ENCODE measurements at places on chromosomes 1 and 21.

DNA sequence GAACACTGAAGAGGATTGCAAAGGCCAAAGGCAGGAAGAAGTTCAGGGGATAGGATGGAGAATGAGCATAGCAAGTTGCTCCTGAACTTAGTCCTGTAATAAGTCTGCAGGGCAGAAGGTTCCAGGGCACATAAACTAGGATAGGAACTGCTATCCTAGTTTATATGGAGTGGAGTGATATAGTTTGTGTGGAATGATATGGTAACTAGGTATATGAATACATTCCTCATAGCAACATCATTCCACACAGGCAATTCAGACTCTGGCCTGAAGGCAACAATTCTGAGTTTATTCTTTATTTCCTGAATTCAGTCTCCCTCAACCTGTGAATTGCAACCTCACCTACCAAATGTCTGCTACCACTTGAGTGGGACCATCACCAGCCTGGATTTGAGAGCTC is 154.9 kb upstream of the GREM2 start:
- no peak for DNase-seq

DNA sequence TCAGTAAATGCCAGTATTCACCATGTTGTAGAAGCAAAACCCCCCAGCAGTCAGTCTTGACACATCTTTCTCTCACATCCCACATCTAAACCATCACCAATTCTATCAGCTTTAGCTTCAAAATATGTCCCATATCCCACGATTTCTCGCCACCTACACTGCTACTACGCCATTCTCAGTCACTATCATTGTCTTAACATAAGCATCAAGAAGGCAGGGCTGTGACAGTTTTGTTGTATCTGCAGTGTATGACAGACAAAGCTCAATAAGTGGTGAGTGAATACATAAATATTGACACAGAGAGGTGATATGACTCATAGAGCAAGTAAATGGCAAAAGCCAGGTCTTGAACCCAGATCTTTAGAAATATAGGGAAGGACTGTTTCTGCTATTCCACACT is 59.9 kb downstream of the JAK1 start:
- DNase-seq = no peak

- DNase-seq = no peak
These were observed 24.8 kb downstream of the RNF19B start for GRCh38 chr1:32939655-32940371.

- DNase-seq = no peak
These were observed 86.5 kb downstream of the CDC14A start for GRCh38 chr1:100438789-100439188.

GRCh38 chr1:2950926-2951305 is 70.4 kb upstream of the ACTRT2 start:
- no peak for DNase-seq

DNA sequence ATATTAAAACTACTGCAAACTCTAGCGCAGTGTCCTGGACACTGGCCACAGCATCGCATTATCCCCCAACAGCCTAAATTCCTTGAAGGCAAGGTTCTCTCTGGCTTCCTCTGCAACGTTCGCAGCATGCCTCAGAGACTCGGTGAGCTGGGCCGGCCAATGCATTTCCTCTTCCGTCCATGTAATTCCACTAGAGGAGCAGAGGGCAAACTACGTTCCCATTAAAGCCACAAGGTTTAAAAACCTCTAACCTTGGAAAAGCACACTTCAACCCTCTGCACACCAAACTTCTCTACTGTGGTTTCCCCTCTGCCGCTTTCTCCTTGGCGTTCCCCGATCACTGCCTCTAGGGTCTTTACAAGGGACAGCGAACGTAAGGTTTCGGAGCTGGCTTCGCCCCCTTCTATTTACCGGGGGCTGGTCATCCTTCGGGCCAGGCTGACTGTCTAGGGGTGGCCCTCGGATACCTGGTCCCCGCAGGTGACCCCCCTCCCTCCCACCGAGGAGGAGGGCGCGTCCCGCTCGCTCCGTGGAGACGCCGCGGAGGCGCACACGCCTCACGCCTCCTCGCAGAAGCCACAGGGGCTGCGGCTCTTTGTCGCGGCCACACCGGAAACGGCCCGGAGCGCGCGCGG is 456 bp upstream of the SMYD2 start:
- peak; percentile 31 for DNase-seq

DNA sequence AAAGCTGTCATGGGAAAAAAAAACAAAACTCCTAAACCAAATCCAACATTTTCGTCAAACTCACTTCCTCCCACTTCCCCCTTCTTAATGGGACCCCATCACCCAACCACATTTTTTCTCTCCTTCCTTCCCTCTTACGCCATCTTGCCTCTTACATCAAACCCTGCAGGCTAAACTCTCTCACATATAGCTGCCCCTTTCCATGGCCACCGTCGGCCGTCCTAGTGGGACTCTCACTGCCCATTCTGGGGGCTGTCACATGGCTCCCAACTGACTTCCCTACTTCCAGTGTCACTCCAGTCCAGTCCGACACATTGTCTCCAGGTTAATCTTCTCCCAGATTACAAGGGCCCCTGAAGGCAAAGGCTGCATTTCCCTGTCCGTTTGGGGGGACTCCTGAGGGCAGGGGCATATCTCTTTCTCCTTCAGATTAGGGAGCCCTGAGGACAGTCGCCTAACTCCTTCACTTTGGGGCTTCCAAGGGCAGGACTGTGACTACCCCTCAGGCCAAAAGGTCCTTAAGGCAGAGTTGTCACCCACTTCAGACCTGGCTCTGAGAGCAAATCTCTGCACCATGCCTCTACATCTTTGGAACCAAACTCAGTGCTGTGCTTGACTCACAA is 658 bp downstream of the UBXN11 start:
- DNase-seq = no peak

DNA sequence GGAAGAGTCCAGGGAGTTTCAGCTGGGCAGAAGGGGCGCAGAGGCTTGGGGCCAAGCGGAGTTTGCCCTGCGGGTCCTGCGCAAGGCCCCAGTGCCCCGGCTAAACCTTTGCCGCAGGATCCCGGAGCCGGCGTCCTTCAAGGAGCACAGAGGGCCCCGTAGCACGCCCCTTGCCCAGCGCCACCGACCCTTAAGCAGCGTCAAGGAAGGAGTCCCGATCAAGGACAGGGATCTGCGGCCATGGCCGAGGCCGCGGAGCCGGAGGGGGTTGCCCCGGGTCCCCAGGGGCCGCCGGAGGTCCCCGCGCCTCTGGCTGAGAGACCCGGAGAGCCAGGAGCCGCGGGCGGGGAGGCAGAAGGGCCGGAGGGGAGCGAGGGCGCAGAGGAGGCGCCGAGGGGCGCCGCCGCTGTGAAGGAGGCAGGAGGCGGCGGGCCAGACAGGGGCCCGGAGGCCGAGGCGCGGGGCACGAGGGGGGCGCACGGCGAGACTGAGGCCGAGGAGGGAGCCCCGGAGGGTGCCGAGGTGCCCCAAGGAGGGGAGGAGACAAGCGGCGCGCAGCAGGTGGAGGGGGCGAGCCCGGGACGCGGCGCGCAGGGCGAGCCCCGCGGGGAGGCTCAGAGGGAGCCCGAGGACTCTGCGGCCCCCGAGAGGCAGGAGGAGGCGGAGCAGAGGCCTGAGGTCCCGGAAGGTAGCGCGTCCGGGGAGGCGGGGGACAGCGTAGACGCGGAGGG is 520 bp downstream of the CLIC6 start:
- no peak for DNase-seq

DNA sequence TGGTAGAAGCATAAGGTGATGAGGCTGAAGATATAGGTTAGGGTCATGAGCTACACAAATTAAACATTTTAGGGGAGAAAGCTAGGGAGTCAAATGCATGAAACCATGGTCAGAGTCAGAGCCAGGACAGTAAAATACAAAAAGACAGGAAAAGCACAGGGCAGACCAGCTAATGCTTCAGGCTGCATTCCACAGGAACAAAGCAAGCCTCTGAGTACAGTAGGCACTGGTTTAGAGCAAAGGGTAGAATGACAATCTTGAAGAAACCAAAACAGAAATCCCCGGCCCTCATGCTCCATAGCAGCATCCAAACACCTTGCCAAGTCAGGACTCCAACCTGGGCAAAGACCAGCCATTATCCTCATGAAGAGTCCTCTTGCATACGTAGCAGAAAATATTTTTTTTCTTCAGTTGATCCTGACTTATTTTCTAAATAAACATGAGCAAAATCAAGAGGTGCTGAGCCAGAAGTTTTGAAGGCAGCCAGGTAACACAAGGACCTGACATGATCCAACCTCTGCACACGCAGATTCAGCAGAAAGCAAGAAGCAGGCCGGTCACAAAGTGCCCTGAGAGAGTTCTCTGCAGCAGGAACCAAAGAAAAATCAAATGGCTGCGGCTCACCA is 273.1 kb downstream of the TTLL7 start:
- no peak for DNase-seq

GRCh38 chr1:47137198-47137597 is at the start of gene CYP4A22:
Gene CYP4A22 (plus strand): TSS chr1:47137441. CDS start chr1:47137486, 45 bp downstream.
- no peak for DNase-seq

GRCh38 chr1:179153217-179153616 is 71.3 kb downstream of the TOR3A start:
- DNase-seq = no peak

DNA sequence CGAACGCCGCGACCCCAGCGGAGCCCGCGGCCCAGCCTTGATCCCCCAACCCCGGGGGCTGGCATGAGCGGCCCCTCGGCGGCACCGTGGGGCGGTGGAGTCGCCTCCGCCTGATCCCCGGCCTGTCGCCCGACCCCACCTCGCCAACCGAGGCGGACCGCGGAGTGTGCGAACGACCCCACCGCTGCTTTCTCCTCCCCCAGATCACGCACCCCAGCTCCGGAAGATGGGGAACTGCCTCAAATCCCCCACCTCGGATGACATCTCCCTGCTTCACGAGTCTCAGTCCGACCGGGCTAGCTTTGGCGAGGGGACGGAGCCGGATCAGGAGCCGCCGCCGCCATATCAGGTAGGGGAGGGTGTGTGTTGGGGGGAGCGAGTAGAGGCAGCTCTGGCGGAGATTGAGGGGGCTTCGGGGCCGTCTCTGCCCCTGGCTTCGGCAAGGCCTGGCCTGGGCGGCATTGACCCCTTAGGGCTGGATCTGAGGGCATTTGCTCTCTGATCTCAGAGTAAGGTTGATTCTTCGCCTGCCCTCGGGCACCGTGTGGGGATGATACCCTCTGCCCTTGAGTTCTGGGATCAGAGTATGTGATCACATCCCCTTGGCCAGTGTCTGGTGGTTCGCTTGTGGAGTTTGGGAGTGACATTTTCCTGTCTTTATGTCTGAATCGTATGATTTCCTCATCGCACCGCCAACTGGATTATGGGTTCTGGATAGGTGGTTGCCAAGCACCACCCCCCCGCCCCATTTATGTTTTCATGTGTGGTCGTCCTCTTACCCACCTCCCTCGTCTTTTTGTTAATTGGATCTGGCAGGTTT is 668 bp downstream of the RNF11 start:
- peak; percentile 25 for DNase-seq
